ENCODE measurements at places on chromosomes 2 and 18.
A peak's percentile ranks its signal among the peaks of the same experiment; 100 is the strongest.

DNA sequence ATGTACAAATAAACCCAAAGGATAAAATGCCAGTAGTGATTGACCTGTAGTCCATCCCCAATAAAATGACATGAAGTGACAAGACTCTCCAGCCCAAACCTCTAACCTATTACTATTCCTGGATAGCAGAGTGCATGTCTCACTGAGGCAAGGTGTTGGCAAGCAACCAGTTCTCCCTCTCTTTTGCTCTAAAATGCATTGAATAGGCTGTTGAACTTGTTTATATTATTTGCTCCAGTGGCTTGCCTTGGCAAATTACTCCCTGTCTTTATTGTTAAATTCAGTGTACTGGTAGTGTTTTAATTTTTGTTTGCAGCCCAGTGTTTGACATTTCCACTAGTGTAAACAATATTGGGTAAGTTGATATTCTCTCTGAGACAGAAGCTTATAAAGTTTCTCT lies 70.5 kb downstream of the CSRNP3 start:
- DNase-seq = no peak

DNA sequence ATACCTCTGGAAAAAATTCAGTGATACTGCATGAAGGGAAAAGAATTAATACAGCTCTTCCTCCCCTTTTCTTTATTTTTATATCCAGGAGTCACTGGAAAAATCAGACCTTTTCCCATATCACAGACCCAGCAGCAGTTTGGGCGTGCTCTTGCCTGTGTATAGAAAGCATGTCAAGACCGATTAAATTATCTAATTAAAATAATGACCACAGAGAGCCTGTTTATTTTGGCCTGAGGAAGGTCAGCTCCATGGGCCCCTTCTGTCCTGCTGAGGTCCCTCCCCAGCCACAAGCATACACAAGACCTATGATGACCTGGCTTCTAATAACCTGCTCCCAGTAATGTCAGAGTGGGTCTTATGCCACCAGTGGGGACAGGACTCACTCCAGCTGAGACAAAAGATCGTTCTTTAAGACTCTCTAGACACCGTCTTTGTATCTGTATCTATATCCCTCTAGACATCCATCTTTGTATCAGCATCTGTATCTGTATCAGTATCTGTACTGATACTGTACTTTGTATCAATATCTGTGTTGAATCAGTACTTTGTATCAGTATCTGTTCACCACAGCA lies 147.8 kb downstream of the VAPA start:
- DNase-seq = no peak

DNA sequence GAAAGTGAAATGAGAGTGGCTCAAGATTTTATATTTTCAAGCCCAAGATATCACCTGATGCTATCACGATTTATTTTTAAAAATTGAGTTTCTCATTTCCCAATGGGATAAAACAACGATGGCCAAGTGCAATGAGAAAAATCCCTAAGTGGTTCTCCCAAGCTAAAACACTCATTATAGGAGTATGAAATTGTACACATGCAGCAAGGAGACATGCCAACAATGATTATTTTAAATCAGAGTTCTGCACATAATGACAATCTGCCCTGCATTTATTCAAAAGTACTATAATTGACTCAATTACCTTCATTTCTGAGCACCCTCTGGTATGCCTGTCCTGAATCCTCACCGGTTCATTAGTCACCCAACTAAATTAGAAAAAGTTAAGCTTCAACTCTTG lies 12.7 kb downstream of the CYTIP start:
- no peak for DNase-seq

DNA sequence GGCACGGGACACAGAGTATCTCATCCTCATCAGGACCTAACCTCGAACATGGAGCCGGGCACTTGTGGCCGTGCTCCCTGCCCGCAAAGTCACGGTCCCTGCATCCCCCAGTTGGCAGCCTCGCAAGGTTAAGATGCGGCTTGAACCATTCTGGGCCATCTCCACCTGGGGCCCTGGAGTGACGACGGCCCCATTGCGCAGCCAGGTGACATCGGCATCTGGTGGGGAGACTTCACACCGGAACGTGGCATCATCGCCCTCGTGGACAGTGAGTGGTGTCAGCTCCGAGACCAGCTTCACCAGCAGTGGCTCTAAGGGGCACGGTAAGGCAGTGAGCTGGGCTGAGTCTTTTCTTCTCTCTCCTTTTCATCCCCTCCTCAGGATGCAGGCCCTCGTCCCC lies 12.6 kb downstream of the TMEM198 start:
- DNase-seq = no peak

GRCh38 chr2:33373986-33374385 lies 102.5 kb upstream of the RASGRP3 start:
- no peak for DNase-seq

DNA sequence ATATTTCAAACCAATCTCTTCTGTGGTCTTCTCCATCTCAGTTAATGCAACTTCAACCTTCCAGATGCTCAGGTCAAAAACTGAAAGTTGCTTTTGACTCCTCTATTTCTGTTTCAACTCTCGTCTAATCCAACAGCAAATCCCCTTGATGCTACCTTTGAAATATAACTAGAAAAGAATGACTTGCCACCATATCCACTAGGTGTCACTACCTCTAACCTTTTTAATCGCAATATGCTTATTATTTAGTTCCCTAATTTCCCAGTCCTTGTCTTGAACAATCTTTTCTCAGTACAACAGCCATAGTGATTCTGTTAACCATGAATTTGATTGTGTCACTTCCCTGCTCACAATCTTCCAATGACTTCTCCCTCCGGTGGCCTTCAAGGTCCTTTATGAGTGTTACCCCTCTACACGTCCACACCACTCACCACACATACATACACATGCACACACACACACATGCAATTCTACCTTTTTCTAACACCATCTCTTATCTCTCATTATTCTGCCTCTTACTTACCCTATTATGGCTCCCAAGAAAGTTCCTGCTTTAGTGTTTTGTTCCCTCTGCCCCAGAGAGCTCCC lies 245.5 kb upstream of the KCNJ3 start:
- no peak for DNase-seq

- DNase-seq = peak; percentile 23
Observed at GRCh38 chr2:142037066-142037465, 93.8 kb downstream of the LRP1B start.

DNA sequence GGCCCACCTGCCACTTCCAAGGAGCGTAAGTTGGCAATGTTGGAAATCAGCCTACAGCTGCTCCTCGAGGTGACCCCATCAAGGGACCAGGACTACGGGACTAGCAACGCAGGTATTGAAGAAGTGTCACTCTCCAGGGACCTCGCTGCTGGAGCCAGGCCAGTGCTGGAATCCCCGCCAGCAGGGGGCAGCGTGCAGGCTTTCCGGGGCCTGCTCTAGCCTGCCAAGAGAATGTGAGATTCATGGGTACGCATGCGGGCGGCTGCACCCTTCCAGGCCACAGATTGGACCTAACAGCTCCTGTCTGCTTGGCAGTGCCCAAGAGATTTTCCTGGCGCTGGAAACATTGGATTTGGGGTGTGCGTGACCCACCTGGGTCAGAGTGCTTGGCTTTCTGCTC lies 182.8 kb upstream of the RAB12 start:
- peak; percentile 72 for DNase-seq

DNA sequence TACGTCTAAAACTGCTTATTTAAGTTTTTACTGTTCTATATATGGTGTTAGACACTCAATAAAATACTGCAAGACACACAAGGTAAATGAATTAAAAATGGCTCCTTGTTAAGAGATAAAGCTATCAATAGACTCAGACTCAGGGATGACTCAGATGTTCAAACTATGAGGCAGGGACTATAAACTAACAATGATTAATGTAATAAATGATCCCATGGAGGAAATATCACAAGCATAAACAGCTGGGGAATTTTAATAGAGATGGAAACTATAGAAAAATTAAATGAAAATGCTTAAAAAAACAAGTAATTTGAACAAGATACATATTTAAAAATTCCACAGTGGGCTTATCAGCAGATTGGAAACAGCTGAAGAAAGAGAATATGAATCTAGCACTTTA lies 650.8 kb downstream of the DCDC2C start:
- DNase-seq = no peak

- no peak for DNase-seq
Observed at GRCh38 chr2:106963156-106963555, 77.2 kb upstream of the ST6GAL2 start.

GRCh38 chr18:39764873-39765272 lies 2190.2 kb upstream of the PIK3C3 start:
- no peak for DNase-seq

DNA sequence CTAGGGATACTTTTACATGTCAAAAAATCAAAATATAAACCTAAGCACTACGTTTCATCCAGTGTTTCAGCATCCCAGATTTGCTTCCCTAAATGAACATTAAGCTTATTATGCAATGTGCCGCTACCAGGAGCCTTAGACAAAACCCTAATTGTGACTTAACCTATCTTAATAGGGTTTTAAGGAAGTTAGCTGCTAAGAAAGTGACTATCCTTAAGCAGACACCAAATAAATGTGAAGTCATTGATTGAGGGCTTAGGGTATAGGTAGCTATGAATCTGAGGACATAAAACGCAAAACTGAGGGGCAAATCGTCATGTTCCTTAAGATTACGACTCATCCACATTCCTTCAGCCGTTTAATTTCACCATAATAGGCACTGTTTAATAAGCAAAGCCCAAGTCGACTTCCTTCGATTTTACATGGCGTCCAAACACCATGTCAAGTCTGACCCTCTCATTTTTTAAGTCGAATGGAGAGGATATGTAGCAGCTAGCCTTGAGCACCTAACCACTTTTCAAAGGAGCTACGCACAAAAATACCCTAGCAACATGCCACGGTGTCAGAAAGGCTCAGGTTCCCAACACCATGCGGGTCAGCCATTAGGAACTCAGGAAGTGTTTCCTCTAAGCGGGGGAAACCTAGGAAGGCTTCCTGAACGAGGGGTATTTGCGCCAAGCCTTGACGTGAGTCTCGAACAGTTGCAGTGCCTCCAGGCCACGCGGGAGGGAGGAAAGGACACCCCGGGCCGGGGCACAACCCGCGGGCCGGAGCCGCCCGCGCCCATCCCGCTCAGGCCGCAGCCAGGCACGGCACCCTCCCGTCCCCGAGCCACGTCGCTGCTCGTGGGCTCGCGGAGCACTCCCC lies 1.0 kb downstream of the HDLBP start:
- no peak for DNase-seq

DNA sequence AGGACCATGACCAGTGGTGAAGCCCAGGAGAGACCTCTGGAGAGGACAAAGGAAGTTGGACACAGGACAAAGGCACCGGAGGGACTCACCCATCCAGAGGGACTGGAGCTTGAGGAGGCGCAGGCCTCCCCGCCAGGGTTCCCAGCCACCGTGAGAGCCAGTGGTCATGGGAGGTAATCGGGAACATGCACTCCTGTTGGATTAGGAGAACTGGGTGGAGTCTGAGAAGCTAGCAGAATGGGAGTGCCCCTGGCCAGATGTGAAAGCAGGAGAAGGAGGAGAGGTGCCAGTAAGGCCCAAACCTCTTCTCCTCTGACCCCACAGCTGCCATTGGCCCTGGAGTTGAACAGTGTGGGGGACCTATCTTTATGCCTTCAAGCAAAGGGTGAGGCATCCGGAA lies 20.3 kb downstream of the POU3F3 start:
- DNase-seq = no peak

DNA sequence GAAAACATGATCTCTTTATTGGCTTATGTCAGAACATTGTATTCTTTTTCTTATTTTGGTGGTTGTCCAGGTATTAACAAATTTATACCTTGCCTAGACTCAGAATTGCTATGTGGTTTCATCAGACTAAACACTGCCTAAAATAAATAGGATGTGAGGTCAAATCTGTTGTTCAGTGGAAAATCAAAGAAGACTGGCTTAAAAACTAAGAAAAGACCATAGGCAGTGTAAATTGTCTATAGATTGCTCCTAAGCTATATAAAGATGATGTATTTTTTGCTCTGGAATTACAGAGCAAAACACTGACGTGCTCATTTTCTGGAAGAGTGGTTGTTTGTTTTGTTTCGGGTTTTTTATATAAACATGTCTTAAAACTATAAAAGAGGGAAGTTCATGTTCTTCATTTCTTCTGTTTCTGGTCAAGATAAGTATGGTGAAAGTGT lies 266.0 kb downstream of the ALPK2 start:
- no peak for DNase-seq

GRCh38 chr2:158579928-158580327 lies 123.2 kb downstream of the PKP4 start:
- no peak for DNase-seq

DNA sequence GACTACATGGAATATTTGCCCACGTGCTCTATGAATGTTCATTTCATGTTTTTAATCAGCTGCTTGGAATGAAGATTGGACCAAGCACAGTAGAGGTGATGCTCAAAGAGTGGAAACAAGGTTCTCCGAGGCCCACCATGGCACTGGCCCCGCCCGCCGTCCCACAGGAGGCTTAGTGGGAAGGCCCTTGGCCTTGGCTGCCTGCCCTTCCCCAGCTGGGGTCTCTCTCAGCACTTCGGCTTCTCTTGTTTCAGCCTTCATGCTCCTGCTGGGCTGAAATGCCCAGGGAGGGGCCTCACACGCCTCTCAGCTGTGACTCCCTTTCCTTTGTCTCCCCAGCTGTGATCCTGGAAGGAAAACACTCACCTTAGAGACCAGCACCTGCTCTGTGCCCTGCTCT lies 833.2 kb downstream of the GALR1 start:
- no peak for DNase-seq

- peak; percentile 22 for DNase-seq
Observed at GRCh38 chr2:149611100-149611820, 23.7 kb upstream of the MMADHC start.

- no peak for DNase-seq
Observed at GRCh38 chr2:154814856-154815255, 116.4 kb downstream of the KCNJ3 start.

DNA sequence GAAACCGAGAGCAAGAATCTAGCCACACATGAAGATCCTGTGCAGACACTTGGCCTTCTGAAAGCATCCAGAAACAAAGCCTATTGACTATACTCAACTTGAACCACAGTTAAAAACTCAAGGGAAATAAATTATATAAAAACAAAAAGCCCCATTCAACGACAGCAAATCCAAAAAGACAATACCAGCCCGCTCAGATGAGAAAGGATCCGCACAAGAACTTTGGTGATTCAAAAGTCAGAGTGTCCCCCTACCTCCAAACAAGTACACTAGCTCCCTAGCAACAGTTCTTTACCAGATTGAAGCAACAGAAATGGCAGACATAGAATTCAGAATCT lies 163.2 kb downstream of the WDPCP start:
- no peak for DNase-seq

Data from ELF-1 (cell line).